MM.1S (cell line): ENCODE measurements at places on chromosomes 7 and 10.

GRCh38 chr7:90269163-90269562, 24.2 kb downstream of the CFAP69 start:
- no peaks in the 10 kb centered on the region for H3K36me3 ChIP-seq
- DNase-seq, result no peak
- no peak overlapping the region for H3K4me3 ChIP-seq
- H3K4me1 ChIP-seq, result no peaks in the 10 kb centered on the region

GRCh38 chr7:36181668-36182067, 28.6 kb downstream of the EEPD1 start:
- no peaks in the 10 kb centered on the region for H3K36me3 ChIP-seq
- no peaks in the 10 kb centered on the region for H3K4me1 ChIP-seq
- H3K27me3 ChIP-seq, result no peaks in the 10 kb centered on the region
- DNase-seq, result no peak
- H3K4me3 ChIP-seq, result no peak overlapping the region
- H3K27ac ChIP-seq, result no peak overlapping the region

GRCh38 chr10:1243486-1244234, 187.5 kb downstream of the WDR37 start:
- DNase-seq, result no peak
- no peak overlapping the region for H3K27ac ChIP-seq
- H3K36me3 ChIP-seq, result no peaks in the 10 kb centered on the region
- H3K4me1 ChIP-seq, result no peaks in the 10 kb centered on the region
- H3K27me3 ChIP-seq, result no peaks in the 10 kb centered on the region

DNA sequence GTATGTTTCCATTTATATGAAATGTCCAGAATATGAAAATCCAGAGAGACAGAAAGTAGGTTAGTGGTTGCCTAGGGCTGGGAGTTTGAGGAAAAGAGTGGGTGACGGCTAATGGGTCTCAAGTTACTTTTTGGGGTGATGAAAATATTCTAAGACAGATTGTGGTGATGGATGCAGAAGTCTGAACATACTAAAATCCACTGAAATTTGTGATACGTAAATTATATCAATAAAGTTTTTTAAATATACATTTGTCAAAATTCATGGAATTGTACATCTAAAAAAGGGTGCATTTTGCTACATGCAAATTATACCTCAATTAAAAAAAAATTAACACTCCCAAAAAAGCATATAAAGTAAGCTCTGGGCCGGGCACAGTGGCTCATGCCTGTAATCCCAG, 9.4 kb downstream of the DDIT4 start:
- no peak for DNase-seq
- H3K4me3 ChIP-seq, result no peak overlapping the region
- no peaks in the 10 kb centered on the region for H3K36me3 ChIP-seq

DNA sequence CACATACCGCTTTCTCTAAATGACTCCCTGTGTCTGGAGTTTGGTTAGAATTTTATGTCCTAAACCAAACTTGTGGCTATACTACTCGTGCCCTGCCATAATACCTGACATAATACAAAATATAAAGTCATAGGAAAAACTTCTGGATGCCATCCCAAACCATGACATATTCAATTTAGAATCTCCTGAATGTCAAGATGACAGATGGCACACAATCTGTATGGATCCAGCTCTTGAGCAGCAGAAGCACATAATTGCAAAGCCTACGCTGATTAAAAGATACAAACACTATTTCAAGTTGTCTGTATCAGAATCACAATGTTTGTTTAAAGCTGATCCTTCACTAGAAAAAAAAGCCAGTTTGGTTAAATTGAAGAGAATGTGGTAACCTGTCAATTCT, 22.4 kb upstream of the CDC14C start:
- H3K4me3 ChIP-seq, result no peak overlapping the region
- no peaks in the 10 kb centered on the region for H3K36me3 ChIP-seq
- no peaks in the 10 kb centered on the region for H3K27me3 ChIP-seq
- no peak for DNase-seq
- no peaks in the 10 kb centered on the region for H3K4me1 ChIP-seq

- no peaks in the 10 kb centered on the region for H3K27me3 ChIP-seq
- peaks cover 4% of the 10 kb centered on the region; the same call in 1 of the 2 replicates for H3K36me3 ChIP-seq
- no peak for DNase-seq
Observed at GRCh38 chr7:127803626-127804025, 151.6 kb downstream of the SND1 start.
